T-cell (primary cell): ENCODE measurements at places on chromosomes 4 and X. TPM values are rescaled to one million over a fixed set of nuclear protein-coding genes. Genes with fewer than 3 reads are reported as not detected.

The UCP1 gene
- not detected for total RNA-seq

DNA sequence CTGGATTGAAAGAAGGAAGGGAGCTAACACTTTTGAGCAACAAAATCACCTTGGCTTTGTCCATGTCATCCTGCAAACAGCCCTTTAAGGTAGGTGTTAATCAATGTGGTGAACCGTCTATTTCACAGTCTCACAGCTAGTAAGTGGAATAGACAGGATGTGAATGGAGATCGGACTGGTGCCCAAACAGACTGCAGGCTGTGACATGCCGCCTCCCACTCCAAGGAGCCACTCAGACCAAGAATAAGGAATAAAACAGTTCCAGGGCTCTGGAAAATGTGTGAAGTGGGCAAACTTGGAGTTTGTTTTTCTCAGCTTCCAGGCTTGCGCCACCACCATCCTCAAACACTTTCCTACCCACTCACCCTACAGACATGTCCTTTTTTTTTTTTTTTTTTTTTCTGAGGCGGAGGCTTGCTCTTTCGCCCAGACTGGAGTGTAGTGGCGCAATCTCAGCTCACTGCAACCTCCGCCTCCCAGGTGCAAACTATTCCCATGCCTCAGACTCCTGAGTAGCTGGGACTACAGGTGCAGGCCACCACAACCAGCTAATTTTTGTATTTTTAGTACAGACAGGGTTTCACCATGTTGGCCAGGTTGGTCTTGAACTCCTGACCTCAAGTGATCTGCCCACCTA is 57.7 kb upstream of the SEC24B start:
- no peak overlapping the region for H3K4me3 ChIP-seq
- no peak overlapping the region for H3K27ac ChIP-seq
- no peaks in the 10 kb centered on the region for H3K36me3 ChIP-seq
- no peak for DNase-seq

- H3K4me3 ChIP-seq = no peak overlapping the region
- H3K36me3 ChIP-seq = no peaks in the 10 kb centered on the region
- no peak for DNase-seq
- H3K27me3 ChIP-seq = no peaks in the 10 kb centered on the region
- H3K27ac ChIP-seq = no peak overlapping the region
Measured at GRCh38 chrX:3728454-3728853, 15.0 kb upstream of the PRKX start.

The PCSK1N gene
- 6.5 TPM for total RNA-seq

GRCh38 chr4:95660719-95661118 is 111.9 kb upstream of the UNC5C start:
- H3K4me3 ChIP-seq = no peak overlapping the region
- DNase-seq = no peak
- no peaks in the 10 kb centered on the region for H3K27me3 ChIP-seq
- no peaks in the 10 kb centered on the region for H3K4me1 ChIP-seq
- H3K36me3 ChIP-seq = no peaks in the 10 kb centered on the region

DNA sequence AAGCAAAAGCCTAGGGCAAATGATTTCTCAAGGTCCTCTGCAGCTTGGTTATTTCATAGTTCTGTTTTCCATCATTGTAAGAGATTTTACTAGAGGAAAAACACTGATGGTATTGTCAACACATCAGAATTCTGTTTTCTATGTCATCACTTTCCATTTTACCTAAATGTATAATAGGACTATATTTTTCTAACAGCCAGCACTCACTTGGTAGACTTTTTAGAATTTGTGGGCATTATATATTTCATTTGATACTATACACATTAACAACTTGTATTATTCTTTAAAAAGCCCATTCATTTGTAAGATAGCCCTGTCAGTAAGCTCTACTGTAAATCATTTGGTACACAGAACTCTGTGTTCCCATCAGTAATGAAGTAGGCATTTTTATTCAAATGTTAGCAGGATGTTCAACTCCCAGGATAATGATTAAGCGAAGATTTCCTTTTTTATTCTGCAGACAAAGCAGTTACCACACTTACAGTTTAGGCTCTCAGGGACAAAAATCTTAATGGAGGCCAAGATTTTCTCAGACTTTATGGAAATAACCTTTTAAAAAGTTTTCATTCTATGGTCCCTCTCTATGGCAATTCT is 143.6 kb upstream of the TEX13C start:
- H3K27me3 ChIP-seq = no peaks in the 10 kb centered on the region
- H3K4me1 ChIP-seq = no peaks in the 10 kb centered on the region
- no peak for DNase-seq

GRCh38 chrX:120570011-120570600 is 9.3 kb upstream of the CUL4B start:
- no peaks in the 10 kb centered on the region for H3K36me3 ChIP-seq
- DNase-seq = no peak
- H3K4me1 ChIP-seq = peaks cover 3% of the 10 kb centered on the region
- no peak overlapping the region for H3K27ac ChIP-seq
- H3K4me3 ChIP-seq = no peak overlapping the region

The CT45A2 gene
- total RNA-seq = not detected

GRCh38 chrX:5708251-5708650 is 520.4 kb downstream of the NLGN4X start:
- no peak overlapping the region for H3K27ac ChIP-seq
- no peaks in the 10 kb centered on the region for H3K27me3 ChIP-seq
- DNase-seq = no peak
- H3K36me3 ChIP-seq = no peaks in the 10 kb centered on the region
- no peak overlapping the region for H3K4me3 ChIP-seq
- H3K4me1 ChIP-seq = no peaks in the 10 kb centered on the region

GRCh38 chr4:173018446-173018845 is 150.2 kb upstream of the GALNT7 start:
- no peaks in the 10 kb centered on the region for H3K36me3 ChIP-seq
- H3K4me1 ChIP-seq = no peaks in the 10 kb centered on the region
- DNase-seq = no peak
- no peak overlapping the region for H3K4me3 ChIP-seq

DNA sequence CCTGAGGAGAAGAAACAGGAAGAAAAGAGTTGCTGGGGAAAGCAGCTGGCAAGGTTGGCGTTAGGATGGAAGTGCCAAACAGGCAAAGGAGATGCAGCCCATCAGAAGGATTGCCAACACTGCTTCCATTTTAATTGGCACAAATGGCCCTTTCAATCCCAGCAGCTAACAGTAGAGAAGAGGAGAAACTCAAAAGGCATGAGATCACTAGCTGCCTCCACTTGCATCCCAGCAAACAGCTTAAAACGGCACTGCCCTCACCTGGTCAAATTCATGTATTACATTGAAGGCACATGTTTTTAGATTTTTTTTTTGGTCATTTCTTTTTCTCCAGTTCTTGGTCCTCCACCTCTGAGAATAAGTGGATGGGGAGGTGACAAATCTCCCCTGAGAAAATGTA is 14.9 kb upstream of the LOC101059915 start:
- H3K27ac ChIP-seq = no peak overlapping the region
- no peaks in the 10 kb centered on the region for H3K27me3 ChIP-seq
- H3K4me1 ChIP-seq = no peaks in the 10 kb centered on the region
- H3K4me3 ChIP-seq = no peak overlapping the region

- no peak overlapping the region for H3K27ac ChIP-seq
- no peaks in the 10 kb centered on the region for H3K36me3 ChIP-seq
- H3K27me3 ChIP-seq = no peaks in the 10 kb centered on the region
Measured at GRCh38 chr4:73669410-73670183, 49.4 kb upstream of the RASSF6 start.

The GJB1 gene
- total RNA-seq = not detected

DNA sequence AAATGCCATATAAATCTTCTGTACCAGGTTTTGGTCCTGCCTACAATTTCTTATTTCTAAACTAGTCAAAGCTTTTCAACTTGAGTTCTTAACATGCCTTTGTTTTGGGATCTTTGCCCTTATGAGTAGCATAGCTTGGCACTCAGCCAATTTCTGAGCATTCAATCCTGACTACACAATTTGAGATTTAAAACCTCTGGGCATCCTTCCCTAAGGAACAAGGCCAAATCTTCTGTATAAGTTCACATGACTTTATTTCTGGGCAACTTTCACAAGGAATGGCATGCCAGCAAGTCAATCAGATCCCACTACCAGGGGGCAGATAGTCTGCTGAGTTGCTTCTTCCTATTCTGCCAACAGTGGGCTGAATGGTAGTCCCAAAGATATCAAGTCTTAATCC is 254.2 kb downstream of the ADAMTS3 start:
- H3K4me3 ChIP-seq = no peak overlapping the region
- no peaks in the 10 kb centered on the region for H3K27me3 ChIP-seq
- H3K4me1 ChIP-seq = no peaks in the 10 kb centered on the region
- H3K27ac ChIP-seq = no peak overlapping the region
- no peaks in the 10 kb centered on the region for H3K36me3 ChIP-seq

The SPANXD gene
- total RNA-seq = not detected

GRCh38 chr4:48604527-48604926 is 114.5 kb downstream of the ZAR1 start:
- H3K4me3 ChIP-seq = no peak overlapping the region
- no peaks in the 10 kb centered on the region for H3K36me3 ChIP-seq
- H3K27ac ChIP-seq = no peak overlapping the region
- H3K4me1 ChIP-seq = no peaks in the 10 kb centered on the region
- DNase-seq = no peak

The IGFBP7 gene
- 2.4 TPM for total RNA-seq

- H3K4me3 ChIP-seq = no peak overlapping the region
- H3K27me3 ChIP-seq = no peaks in the 10 kb centered on the region
- no peaks in the 10 kb centered on the region for H3K4me1 ChIP-seq
- H3K27ac ChIP-seq = no peak overlapping the region
- no peak for DNase-seq
Measured at GRCh38 chr4:108590776-108591175, 29.6 kb upstream of the RPL34 start.

The TFDP3 gene
- total RNA-seq = not detected

The GUCY1B1 gene
- total RNA-seq = 1.1 TPM
